ENCODE measurements at places on chromosomes 6 and 20. TPM values are rescaled to one million over a fixed set of nuclear protein-coding genes. Genes with fewer than 3 reads are reported as not detected.

Gene LRRN4
- not detected for total RNA-seq

Gene SEMG2
- not detected for total RNA-seq

Gene BFSP1
- 4.1 TPM for total RNA-seq

Gene ELOVL2
- 6.8 TPM for total RNA-seq

Gene SLC17A9
- 0.05 TPM for total RNA-seq

Gene SOBP
- 0.91 TPM for total RNA-seq

Gene LTB
- 0.38 TPM for total RNA-seq

Gene MOXD1
- 2.3 TPM for total RNA-seq

Gene CFB
- total RNA-seq, result 2.4 TPM

Gene TRIM10
- not detected for total RNA-seq

Gene EYA4
- 9.6 TPM for total RNA-seq

Gene LKAAEAR1
- 1.3 TPM for total RNA-seq

Gene RAET1L
- total RNA-seq, result 0.40 TPM

Gene SIRPB1
- total RNA-seq, result 0.51 TPM

Gene FOXQ1
- 2.5 TPM for total RNA-seq

Gene C20orf202
- not detected for total RNA-seq

Gene SLC22A16
- total RNA-seq, result not detected

Gene EPHA7
- total RNA-seq, result 0.09 TPM

Gene RSPO3
- total RNA-seq, result 91.7 TPM

Gene CDH4
- 8.4 TPM for total RNA-seq

Gene DAAM2
- not detected for total RNA-seq

Gene GPRC6A
- total RNA-seq, result not detected

Gene ANKRD66
- not detected for total RNA-seq

Gene ECT2L
- total RNA-seq, result not detected

Gene FOXC1
- total RNA-seq, result 9.5 TPM

Gene WFDC10B
- not detected for total RNA-seq

Gene LRP11
- 37.9 TPM for total RNA-seq

Gene UBE2J1
- total RNA-seq, result 12.2 TPM

Gene FOXS1
- total RNA-seq, result 0.52 TPM

Gene CGA
- total RNA-seq, result 0.21 TPM

Gene SYCP2
- 0.50 TPM for total RNA-seq

Gene TTBK1
- 0.05 TPM for total RNA-seq

Gene SLC35F1
- total RNA-seq, result not detected

Gene ZSCAN16
- total RNA-seq, result 5.1 TPM

Gene HLA-DQB2
- not detected for total RNA-seq

Gene CD40
- 4.8 TPM for total RNA-seq

Data from A549 treated with CORT108297 at 1 μM for 4 hours (cell line).